Effector memory CD8-positive, alpha-beta T cell (primary cell): ENCODE measurements at places on chromosomes 2 and 18.

- DNase-seq = no peak
Measured at GRCh38 chr2:185967335-185967734, 228.7 kb downstream of the FSIP2 start.

GRCh38 chr18:38551881-38552280 lies 986.3 kb upstream of the CELF4 start:
- no peak for DNase-seq

DNA sequence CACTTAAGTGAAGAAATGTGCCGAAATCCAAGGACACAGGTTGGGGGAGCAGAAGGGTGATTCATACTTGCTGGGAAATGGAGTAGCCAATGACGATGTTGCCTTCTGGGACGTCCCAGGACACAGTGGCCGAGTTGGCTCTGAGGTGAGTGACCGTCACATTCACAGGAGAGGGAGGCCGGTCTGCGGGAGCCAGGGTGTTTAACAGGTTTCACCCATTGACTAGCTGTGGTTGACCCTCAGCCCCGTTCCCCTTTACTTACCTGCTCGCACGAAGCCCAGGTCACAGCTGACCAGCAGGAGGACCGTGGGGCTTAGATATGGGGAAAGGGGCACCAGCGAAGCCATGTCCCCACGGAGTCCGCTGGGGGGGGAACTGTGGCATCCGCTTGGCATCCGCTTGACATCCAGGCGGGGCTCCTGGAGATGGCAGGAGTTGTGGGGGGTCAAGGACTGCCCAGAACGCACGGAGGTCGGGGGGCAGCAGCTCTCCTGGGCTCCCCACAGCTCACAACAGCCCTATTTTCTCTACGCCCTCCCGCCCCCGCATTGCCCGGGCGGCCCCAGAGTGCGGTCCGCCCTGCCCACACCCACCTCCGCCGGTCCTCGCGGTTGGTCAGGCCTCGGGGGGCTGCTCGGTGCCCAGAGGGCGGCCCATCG lies 586 bp downstream of the FNDC4 start:
- no peak for DNase-seq

DNA sequence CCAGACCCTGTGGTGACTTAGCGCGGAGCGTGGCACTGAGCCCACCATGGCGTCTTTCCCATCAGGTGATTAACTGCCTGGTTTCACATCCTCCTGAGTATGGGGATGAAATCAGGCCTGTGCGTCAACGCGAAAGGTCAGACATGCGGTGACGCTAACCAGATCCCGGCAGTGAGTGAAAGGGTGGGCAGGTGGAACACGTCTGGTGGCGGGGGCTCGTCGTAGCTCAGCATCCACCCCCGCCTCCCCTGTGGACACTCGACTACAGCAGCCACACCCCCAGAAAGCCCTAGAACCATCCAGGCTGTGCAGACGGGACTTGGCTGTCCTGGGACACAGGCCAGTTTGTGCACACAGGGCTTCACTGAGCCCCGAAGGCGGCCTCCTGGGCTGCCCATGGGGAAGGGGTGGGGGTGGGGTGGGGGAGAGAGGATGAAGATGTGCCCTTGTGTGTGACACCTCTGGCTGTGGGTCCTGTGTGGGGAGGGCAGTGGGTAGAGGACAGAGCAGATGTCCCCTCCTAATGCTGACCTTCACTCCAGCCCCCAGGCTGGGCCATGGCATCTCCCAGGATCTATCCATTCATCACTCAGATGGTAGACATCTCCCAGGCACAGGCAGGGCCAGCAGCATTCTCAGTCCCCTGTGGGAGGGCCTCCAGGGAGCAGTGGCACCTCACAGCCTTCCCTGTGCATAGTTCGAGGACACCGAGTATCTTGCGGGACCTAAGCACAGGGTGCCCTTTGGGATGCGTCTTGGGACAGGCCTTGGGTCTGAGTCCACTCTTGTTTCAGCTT lies 27.5 kb downstream of the RAMP1 start:
- DNase-seq = no peak

- DNase-seq = no peak
Measured at GRCh38 chr2:202110491-202110890, 37.4 kb downstream of the KIAA2012 start.

DNA sequence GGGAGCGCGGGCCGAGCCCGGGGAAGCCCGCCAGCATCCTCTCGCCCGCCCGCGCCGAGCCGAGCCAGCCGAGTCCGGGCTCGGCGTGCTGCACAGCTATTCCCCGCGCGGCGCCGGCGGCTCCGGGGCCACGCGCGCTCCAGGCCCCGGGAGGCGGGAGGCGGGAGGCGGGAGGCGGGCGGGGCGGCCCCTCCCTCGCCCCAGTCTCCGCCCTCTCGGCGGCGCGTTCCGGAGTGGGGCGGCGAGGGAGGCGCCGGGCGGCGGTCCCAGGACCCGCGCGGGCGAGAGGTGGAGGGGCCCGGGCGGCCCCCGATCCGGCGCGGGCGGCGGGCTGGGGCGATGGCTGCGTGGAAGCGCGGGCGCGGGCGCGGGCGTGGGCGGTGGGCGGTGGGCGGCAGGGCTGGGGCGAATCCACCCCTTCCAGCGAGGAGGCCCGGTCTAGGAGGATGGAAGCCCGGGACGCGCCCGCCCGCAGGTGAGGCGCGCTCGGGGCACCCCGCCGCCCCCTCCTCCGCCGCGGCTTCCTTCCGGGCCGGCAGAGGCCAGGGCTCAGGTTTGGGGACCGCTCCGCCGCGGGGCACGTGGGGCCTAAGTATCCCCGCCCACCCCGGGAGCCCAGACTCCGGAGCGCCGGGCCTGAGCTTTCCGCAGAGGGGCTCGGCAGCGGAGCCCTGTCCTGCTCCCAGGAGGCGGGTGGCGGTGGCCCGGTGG lies at the start of gene ADCY3:
Gene ADCY3 (minus strand): TSS at position 140 of the 711 bp plus-strand sequence. CDS start 1,250 bp downstream, outside the sequence.
- DNase-seq = peak; percentile 48

- no peak for DNase-seq
Measured at GRCh38 chr2:33529771-33530481, 53.5 kb downstream of the RASGRP3 start.
